ENCODE measurements at places on chromosomes 11 and 22.

- no peak for DNase-seq
Observed at GRCh38 chr11:27076121-27076589, 35.5 kb downstream of the BBOX1 start.

DNA sequence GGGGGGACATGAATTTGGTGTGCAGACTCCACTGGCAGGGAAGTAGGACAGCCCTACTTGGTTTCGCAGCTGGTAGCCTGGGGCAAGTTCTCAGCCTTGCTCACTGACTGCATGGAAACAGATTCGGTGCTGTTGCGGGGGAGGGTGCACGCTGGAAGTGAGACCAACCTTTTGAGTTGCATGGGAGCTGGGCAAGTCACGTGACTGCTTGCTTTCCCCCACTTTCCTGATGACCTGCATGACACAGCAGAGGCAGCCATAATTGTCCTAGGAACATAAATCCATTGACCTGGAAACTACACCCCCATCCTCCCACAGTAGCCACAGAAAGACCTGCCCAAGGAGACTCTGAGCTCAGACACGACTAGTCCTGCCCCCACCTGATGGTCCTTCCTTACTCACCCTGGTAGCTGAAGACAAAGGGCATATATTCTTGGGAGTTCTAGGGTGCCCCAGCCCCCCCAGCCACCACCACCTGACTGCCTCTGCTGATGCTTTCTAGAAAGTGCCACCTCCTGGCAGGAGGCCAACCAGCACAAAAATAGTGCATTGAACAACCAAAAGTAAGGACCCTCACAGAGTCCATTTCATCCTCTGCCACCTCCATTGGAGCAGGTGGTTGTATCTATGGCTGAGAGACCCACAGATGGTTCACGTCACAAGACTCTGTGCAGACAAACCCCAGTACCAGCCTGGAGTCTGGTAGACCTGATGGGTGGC is 4.1 kb upstream of the HBG2 start:
- peak; percentile 54 for DNase-seq

- DNase-seq, result no peak
Observed at GRCh38 chr11:86058360-86058759, 10.5 kb downstream of the PICALM start.

DNA sequence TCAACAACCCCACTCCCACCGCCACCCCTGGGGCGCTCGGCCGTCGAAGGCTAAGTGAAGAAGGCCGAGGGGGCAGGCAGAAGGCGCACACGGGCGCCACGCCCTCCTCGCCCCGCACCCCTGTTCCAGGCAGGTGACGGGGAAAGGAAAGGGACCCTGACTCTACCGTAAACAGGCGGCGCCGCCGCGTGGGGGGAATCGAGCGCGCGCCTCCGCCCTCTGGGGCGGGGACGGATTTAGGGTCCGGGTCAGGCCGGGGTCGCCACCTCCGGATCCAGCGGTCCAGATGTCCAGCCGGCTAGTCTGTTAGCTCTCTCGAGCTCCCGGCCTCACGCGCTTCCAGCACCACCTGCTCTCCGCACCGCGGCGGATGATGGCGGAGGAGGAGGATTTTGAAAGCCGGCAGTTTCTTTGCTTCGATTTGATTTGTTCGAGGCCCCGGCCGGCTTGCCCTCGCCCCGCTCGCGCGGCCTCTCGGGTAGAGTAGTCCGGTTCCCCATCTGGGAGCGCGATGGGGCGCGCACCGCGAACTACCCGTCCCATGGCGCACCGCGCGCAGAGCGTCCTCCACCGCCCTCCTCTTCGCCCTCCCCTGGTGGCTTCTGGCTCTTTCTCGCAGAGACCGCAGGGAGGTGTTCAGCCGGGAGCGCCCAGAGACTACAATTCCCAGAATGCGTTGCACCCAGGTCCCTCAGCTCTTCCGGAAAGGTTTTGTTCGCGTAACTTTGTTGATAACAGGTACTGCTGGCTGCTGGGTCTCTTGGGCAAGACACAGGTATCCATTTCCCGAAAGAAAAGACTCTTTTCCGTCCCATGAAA is at the start of gene RANGAP1:
RANGAP1 (minus strand) TSS at position 368 of the 819 bp plus-strand sequence. CDS start 5,143 bp downstream, outside the sequence.
- peak; percentile 99 for DNase-seq

- no peak for DNase-seq
Observed at GRCh38 chr22:26485013-26485412, 1.3 kb downstream of the SRRD start.

GRCh38 chr11:103870821-103871309 is 165.6 kb upstream of the DDI1 start:
- DNase-seq, result no peak

GRCh38 chr11:9901943-9902342 is 238.1 kb downstream of the SWAP70 start:
- DNase-seq, result no peak

GRCh38 chr11:86799680-86800075 is 664 bp upstream of the PRSS23 start:
- peak; percentile 39 for DNase-seq

DNA sequence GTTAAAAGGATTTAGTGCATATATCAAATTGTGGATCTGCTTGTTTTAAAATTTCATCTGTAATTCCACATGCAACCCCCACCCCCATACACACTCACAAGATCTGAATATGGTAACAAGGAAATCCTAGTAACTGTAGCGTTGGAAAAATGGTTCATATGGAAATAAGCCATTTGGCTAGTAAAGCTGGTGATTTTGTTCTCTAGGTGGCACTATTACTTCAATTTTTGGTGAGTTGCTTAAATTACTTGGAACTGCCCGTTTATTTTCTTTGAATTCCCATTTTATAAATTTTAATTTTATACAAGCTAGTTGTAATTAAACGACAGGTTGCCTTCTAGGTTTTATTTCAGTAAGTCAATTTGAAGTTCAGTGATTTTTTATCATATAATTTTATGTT is 5.3 kb downstream of the BDNF start:
- no peak for DNase-seq

GRCh38 chr11:101929294-101929915 is 13.1 kb upstream of the ANGPTL5 start:
- no peak for DNase-seq

DNA sequence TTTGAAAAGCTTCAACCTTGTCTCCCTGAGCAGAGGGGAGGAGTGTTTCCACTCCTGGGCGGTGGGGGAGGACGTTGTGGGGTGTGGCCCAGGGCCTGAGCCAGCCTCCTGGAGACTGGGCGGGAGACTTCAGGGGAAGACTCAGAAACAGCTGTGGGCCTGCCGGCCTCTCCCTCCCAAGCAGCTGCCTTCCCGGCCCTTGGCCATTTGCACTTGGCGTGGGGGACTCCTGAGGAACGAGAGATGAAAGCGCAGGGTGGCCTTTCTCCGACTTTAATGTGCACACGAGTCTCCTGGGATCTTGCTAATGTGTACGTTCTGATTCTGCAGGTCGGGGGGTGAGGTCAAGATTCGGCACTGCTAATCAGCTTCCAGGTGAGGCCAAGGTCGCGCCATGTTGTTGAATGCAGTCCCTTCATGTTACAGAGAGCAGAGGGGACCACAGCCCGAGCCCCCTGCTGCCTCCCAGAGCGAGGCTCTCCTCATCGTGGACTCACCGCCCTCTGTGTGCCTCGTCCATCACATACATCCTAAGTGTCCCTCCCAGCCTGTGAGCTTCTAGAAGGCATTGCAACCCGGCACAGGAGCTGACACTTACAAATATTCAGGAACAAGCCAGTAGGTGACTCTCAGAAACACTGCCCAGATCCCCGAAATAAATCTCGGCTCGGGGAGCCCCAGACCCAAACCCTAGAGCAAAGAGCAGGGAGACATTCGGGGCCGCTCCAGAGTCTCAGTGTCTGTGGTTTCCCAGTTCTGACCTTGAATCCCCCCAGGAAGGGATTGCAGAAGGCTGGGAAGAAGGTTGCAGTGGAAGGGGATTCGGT is 7.7 kb downstream of the LIF start:
- DNase-seq, result peak; percentile 50

DNA sequence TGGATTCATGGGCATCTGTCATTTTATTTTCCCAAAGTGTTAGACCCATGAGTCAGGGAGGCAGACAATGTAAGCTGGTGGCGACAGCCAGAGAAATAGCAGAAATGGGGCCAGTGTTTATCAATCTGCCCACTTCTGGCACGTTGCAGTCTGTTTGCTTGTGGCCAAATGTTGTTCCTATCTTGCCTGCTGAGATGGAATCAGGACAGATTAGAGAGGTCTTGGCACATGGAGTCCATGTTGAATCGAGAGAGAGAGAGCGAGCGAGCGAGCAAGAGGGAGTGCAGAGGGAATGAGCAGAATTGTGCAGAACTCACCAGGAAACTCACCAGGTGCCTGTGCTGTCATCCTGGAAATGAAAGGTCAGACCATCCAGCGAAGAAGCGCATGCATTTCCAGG is 21.9 kb upstream of the PARVG start:
- no peak for DNase-seq

DNA sequence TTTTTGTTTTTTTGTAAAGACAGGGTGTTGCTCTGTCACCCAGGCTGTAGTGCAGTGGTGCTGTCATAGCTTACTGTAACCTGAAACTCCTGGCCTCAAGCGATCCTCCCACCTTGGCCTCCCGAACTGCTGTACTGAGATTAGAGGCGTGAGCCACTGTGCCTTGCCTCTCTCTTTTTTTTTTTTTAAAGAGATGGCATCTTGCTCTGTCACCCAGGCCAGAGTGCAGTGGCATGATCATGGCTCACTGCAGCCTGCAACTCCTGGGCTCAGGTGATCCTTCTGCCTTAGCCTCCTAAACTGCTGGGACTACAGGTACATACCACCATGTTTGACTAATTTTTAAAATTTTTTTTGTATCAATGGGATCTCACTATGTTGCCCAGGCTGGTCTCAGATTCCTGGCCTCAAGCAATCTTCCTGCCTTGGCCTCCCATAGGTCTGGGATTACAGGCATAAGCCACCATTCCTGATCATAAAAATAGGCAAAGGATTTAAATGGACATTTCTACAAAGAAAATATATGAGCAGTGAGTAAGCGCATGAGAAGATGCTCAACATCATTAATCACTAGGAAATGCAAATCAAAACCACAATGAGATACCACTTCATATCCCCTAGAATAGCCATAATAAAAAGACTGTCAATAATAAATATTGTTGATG is 17.3 kb upstream of the CLNS1A start:
- no peak for DNase-seq

GRCh38 chr11:103926990-103927389 is 109.5 kb upstream of the DDI1 start:
- no peak for DNase-seq

DNA sequence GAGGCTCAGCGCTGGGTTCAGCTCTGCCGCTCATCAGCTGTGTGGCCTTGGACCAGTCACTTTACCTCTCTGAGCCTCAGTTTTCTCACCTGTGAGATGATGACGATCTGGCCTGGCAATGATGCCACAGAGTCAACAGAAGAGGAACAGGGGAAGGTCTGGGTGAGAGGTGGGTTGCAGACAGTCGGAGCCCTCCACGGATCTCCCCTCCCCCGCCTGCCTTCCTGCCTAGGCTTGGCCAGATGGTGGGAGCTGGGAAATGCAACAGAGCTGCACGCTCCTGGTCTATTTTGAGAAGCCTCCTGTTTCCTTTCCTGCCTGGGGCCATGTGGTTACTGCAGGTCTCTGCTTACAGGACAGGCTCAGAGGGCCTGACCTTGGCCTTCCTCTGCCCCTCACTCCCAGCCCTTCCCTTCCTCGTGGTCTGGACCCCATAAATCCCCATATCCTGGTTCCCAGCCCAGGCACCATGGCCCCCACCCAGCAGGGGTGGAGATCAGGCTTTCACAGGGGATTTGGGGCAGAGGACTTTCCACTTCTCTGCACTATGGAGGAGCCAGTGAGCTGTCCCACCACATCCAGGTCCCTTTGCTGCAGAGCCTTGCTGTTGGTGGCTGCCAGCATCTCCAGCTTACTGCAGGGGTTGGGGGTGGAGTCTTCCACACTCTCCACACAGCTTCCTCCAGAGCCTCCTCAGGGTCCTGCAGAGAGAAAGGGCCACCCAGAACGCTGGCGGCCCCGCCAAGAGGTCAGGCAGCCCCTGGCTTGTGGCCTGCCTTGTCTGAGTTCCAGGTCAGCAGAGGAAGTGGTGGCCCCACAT is 46.9 kb downstream of the C11orf96 start:
- no peak for DNase-seq

- DNase-seq, result no peak
Observed at GRCh38 chr11:129146191-129146590, 45.9 kb downstream of the ARHGAP32 start.

DNA sequence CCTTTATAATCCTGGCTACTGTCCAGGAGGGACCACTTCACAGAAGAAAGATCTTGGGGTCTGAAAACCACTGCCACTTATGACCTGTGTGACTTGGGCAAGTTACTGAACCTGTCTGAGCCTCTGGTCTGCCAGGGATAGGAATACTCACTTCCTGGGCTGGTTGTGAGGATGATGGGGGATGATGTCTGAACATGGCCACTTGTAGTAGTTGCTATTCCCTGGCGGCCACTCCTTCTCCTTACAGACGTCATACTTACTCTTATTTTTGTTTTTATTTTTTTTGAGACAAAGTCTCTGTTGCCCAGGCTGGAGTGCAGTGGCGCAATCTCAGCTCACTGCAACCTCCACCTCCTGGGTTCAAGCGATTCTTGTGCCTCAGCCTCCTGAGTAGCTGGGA is 26.1 kb downstream of the CD82 start:
- DNase-seq, result no peak

GRCh38 chr11:16898274-16898985 is 115.8 kb downstream of the PLEKHA7 start:
- DNase-seq, result no peak

- no peak for DNase-seq
Observed at GRCh38 chr22:25744694-25745093, 2.7 kb downstream of the MYO18B start.

DNA sequence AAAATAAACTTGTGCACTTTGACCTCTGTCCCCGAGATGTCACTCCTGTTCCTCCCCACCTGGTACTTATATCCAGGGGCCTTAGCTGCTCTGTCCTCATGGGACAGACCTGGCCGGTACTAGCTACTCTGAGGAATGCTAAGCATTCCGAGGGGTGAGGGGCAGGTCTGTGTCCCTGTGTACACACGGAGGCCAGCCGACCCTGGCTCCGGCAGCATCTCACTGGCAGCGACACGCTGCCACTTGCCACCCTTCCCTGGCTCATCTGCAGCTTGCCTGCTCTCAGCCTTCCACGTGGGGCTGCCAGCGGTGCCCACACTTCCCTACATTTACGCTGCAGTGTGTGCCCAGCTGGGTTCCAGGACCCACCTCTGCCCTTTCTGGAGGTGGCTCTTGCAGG is 21.6 kb upstream of the TEF start:
- DNase-seq, result peak; percentile 71

- DNase-seq, result no peak
Observed at GRCh38 chr22:41334951-41335635, 33.8 kb downstream of the ZC3H7B start.

DNA sequence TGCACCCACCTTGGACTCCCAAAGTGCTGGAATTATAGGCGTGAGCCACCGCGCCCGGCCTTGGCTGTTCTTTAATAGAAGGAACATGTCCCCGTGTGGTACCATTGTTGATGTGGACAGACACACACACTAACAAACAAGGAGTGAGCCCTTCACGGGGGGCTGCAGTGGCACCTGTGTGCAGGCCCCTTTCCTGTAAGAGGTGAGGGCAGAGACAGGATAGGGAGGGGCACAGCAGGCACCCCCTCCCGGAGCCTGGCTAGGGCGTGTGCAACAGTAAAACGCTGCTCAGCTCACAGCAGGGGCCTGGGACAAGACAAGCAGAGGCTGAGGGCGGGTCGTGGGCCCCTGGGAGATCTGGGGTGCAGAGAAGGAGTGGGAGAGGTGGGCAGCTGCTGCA is 37.8 kb downstream of the GRIK4 start:
- no peak for DNase-seq
